ENCODE measurements at places on chromosomes 3 and 15. TPM values are rescaled to one million over a fixed set of nuclear protein-coding genes. Genes with fewer than 3 reads are reported as not detected.

DNA sequence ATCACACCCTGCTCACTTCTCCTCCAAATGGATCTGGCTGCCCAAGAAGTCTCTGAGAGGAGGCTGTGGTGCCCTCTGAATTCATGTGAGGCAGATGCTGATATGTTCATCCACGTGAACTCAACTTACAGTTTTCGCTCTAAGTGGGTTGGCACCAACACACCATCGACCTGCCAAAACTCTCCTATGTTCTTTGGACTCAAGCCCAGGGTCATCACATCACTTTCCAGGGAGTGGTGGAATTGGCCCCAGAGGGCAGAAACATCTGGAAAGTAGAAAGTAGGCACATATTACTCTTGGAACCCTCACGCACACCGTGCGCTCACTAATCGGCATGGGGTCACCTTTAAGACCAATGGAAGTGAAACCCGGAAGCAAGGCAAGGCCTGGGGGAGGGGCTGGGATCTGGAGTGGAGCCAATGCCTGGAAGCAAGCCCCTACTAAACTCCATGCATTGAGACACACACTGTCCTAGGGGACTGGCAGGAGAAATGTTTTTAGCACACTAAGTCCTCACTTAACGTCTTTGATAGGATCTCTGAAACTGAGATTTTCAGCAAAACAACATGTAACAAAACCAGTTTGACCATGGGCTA lies 41.4 kb downstream of the SSUH2 start:
- no peak for DNase-seq

GRCh38 chr15:90456236-90456635 lies 68.2 kb downstream of the IQGAP1 start:
- DNase-seq, result no peak

DNA sequence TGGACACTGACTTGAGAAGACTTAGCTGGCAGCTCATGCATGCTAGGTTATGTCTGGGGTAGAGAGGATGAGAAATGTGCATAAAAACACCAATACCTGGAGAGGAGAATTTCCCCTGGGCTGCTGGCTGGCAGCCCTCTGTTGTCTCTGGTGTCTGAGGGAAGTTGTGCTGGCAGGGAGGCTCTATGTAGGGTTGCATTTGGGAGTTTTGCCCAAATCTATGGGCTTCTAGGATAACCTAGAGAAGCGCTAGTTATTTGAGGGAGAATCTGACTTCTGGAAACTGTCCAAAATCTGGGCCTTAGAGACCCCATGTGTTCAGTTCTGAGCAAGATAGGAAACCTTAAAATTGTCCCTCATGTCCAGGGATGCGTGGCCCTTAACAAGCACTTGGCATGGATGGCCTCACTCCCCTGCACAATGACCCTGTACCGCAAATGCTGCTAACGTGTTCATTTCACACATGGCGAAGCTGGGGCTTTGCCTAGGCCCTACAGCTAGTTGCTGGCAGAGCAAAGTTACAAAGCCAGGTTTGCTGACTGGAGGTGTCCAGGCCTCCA lies 70.3 kb upstream of the ATP2B2 start:
- no peak for DNase-seq

DNA sequence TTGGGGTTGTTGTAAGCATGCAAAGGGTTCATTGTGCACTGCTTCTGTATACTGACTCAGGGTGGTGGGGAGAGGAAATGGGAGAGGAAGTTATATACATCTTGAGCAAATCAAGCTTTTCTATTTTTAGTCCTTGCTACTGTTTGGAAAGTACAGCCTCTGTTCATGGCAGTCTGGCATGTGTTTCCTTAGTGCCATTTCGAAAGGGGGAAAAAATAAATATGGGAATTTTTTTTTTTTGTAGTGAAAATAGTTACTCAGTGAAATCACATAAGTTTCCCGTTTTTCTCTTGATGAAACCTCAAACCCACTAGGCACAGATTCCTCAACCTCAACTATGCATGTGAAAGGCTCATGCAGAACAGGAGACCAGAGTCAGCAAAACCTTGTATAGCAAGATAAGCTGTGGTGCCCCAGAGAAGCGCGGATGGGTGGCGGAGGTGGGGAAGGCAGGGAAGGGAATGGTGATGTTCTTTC lies 353.3 kb downstream of the LPP start:
- DNase-seq, result no peak

DNA sequence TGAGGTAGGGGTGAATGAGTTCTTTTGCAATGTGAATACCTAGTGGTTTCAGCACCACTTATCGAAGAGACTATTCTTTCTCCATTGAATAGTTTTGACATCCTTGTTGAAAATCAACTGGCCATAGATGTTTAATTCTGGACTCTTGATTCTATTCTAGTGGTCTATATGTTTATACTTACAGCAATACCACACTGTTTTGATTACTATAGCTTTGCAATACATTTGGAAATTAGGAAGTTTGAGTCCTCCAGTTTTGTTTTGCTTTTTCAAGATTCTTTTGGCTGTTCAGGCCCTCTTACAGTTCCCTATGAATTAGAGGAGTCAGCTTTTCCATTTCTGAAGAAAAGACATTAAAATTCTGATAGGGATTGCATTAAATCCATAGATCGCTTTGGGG lies 30.1 kb downstream of the MAP1A start:
- no peak for DNase-seq

DNA sequence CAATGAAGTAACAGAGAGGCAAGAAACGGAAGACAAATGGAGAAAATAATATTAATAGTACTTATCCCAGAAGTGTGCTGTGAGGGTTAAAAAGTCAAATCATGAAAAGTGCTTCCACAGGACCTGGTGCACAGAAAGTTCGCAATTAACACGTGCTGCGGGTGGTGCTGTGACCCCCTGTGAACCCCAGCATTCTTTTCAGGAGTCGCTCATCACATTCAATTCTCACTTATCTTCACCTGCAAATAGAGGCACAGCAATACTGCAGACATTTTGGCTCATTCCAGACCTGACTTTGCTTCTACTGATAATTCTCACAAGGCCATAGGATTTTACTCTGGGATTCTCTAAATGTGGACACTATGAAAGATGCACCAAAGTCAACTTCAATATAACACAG lies 584.4 kb downstream of the GRM7 start:
- DNase-seq, result no peak

GRCh38 chr3:58429657-58430056 lies 4.0 kb downstream of the PDHB start:
- no peak for DNase-seq

DNA sequence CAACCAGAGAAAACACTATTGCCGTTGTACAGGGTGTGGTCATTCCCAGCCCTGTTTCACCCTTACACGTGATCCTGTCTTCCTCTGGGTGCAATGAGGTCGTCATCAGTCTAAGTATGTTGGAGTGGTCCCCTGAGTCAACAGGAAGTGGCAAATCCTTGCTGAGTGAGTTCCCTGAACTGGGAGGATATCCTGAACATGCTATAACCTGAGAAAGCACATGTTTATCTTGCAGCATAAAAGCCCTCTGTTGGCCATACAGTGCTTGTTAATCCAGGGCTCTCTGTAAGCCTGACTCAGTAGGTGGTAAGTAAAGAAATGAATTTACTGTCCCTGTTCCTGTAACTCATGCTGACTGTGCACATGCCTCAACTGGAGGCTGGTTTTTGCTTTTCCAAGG lies 477.8 kb upstream of the RGMA start:
- DNase-seq, result peak; percentile 79

- no peak for DNase-seq
Observed at GRCh38 chr3:151434151-151434890, 26.5 kb downstream of the IGSF10 start.

DNA sequence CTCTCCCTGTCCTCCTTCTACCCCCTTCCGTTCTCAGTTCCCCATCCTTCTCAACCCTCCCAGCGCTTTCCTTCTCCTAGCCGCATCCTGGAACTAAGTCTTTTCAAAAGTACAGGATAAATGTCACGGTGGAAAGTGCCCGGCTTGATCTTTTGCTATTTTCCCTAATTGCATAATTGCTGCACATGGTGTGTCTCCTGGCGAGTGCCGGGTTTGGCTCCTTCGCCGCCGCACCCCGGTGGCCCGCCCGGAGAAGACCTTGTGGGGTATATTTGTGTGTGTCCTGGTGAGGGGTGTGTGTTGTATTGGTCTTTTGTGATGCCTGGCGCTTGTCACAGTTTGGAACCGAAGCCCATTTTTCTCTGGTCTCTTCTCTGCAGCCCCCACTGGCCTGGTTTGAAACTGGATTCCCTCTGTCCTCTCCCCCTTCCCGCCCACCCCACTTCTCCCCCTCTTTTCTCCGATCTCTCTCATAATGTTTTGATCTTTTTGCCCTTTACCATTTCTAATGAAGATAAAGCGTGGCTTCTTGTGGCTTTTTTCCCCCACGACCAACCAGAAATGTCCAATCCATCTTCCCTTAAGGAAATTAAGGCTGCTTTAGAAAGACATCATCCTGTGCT lies 692 bp downstream of the UBE2E2 start:
- peak; percentile 51 for DNase-seq

- peak; percentile 85 for DNase-seq
Observed at GRCh38 chr3:41198950-41199865, at the start of gene CTNNB1. CTNNB1 (plus strand) TSS chr3:41199505; CDS start chr3:41224069, 24,564 bp downstream.

Gene ALPK3
- 35.9 TPM for total RNA-seq

Gene CFAP92
- total RNA-seq, result not detected

Gene ALDH1A2
- total RNA-seq, result 12.6 TPM

Gene SV2B
- not detected for total RNA-seq
